Activated CD8-positive, alpha-beta T cell treated with anti-CD3 and anti-CD28 coated beads for 36 hours (primary cell): ENCODE measurements at places on chromosomes 16 and 17.

DNA sequence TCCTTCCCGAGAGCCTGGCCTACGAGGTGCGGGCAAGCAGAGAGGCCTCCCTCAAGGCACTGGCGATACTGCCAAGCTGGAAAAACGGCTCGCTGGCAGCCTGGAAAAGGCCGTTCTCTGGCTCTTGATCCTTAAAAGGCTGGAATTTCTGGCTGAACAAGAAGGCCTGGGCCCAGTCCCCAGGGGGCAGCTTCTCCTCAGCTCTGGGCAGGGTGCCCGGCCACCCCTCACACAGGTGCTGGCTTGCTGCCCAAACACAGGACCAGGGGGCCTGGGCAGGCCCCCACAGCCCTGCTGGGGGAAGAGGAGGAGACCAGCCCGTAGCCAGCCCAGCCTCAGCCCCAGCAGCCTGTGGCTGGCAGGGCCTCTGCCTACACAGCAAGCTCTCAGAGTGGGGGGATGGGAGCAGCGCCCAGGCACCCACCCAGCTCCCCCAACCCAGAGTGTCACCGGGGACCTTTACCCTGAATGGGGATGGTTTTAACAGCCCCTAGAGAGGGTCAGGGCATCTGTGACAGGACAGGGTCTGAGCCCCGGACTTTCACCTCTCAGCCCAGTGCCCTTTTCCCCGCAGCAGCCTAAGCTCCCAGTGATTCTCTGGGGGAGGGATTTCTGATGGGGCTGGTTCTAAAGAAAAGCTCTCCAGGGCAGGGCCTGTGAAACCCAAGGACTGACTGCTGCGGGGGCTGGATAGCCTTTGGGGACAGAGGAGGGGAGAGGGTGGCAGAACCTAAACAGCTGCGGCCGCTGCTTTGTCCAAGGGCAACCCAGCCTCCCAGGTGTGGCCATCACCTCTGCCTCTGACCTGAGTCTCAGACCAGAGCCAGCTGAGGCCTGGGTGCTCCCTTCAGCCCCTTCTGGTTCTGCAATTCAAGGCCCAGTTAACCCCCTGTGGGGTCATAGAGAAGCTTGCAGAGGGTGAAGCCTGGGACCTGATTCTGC lies 38.6 kb upstream of the TOB1 start:
- no peak for DNase-seq

DNA sequence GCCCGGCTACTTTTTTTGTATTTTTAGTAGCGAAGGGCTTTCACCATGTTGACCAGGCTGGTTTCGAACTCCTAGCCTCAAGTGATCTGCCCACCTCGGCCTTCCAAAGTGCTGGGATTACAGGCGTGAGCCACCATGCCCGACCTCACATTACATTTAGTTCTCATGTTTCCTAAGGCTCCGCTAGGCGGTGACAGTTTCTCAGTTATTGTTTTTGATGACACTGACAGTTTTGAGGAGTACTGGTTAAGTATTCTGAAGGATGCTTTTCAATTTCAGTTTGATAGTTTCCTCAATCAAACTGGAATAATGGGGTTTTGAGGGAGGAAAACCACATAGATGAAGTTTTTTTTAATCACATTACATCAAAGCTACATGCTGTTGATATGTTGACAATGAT lies 1028.5 kb downstream of the CDH8 start:
- no peak for DNase-seq

DNA sequence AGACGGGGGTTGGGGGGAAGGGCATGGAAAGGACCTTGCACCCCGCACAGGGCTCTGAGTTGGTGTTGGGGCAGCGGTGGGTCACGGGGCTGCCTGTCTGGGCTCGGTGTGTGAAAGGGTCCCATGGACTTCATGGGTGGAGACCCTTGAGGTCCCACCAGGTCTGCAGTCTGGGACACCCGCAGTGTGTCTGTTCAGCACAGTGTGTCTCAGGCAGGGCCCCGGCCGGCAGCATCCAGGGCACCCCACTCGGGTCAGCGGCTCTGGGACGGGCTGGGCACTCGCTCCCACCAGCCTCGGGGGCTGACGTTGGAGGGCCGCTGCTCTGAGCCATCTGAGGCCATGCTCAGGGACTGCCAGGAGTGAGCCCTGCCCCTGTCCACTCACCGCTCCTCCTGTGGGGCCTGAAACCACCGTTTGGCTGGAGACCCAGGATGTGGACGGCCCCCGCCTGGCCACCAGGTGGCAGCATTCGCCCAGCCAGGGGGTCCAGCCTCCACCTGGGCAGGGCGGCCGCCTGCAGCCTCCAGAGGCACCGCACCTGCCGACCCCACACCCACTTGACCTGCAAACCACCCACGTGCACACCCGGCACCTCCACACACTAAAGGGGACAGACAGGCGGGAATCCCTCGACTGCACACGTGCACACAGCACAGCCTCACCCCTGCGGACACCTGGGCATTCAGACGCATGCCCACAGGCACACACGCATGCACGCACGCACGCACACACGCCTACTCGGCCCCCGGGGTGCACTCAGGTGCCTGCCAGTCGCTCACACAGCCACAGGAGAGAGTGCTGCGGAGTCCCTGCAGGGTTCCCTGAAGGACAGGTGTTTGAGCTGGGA lies 10.1 kb upstream of the ZFPM1 start:
- DNase-seq: peak; percentile 83

DNA sequence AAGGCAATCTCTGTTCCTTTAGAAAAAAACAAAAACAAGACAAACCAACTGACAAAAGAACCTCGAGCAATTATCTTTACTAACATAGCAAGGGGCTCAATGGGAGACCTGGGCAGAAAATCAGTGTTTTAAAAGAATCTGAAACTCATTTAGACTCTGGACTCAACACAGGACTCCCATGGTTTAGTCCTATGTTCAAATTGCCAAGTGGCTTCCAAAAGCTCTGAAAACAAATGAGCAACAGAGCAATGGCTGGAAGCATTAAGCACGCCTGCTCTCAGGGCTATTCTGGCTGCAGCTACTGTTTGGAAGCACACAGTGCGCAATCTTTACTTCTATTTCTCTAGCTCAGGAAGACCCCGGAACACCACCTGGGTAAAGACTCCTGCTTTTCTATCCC lies 162.0 kb downstream of the AATF start:
- no peak for DNase-seq

DNA sequence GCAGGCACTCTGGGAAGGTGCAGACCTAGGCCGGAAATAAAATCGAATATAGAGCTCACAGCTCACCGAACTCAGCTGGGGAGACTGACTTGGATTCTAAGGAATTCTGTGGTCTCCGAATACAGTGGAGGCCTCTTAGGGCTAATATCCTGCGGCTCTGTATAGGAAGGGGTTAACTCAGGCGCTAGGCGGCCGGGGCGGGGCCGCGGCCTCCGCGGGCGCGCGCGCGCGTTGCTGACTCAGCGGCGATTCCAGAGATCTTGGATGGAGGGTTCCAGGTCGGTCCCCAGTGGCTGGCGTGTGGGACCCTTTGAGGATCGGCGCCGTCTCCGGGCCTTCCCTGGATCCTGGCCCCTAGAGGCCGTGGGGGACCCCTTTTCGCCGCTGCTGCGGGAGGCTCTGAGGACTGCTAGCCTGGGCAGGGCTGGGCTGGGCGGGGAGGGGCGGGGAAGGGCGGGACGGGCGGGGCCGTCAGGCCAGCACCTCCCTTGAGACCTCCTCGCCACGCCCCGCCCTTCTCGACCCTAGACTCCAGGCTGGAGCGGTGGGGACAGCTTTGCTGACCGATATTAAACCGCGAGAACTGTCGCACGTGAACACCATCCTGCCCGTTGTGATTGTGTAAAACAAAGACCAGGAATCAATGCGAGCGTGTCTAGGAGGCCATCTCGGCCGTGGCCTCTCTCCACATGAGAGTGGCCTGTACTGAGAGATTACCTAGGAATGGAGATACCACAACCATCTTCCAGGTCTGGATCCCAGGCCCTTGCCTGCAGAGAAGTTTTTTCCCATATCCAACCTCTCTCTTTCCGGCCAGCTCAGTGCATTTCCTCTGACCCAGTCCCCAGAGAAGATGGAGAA lies 1.4 kb upstream of the PLEKHH3 start:
- peak; percentile 81 for DNase-seq

GRCh38 chr17:74754832-74755231 lies 6.4 kb downstream of the NHERF1 start:
- peak; percentile 58 for DNase-seq

DNA sequence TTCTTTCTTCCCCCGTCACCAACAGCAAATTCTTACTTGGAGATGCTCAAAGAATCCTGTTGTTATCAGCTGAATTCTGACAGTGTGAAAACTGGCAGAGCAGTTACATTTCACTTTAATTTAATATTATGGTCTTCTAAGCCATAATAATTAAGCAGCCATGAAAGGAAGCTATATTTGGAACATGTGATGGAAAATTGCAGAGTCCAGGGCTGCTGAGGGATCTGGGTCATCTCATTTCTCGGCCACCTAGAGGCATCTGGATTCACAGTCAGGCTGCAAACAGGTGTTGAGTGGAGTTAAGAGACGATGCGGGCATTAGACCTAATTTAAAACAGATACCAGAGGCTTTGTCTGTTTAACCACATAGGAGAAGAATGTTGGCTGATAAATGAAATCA lies 38.4 kb downstream of the CHD9NB start:
- no peak for DNase-seq

DNA sequence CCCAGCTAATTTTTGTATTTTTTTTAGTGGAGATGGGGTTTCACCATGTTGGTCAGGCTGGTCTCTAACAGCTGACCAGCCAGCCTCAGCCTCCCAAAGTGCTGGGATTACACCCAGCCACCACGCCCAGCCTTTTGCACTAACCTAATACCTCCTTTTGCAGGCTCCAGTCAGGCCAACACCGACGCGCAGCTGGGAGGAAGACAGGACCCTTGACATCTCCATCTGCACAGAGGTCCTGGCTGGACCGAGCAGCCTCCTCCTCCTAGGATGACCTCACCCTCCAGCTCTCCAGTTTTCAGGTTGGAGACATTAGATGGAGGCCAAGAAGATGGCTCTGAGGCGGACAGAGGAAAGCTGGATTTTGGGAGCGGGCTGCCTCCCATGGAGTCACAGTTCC lies 2.0 kb downstream of the TRPV2 start:
- no peak for DNase-seq

DNA sequence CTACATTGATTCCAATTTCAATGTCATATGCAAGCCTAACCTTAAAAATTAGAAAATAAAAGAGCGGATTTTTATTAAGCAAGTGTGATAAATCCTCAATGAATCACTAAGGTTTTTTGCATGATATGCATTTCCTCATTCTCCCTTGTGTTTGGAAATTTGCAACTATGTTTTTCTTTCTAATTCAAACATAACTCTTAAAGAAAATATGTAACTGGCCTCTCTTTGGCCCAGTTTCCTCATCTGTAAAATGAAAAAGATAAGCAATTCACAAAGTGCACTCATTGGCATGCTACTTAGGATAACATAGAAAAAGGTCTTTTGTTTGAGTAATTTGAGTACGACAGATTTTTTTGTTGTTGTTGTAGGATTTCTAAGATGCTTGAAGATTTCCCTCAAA lies 295.5 kb downstream of the CDH11 start:
- DNase-seq: no peak

- DNase-seq: no peak
These were observed 1.8 kb upstream of the GINS2 start for GRCh38 chr16:85690469-85691064.

DNA sequence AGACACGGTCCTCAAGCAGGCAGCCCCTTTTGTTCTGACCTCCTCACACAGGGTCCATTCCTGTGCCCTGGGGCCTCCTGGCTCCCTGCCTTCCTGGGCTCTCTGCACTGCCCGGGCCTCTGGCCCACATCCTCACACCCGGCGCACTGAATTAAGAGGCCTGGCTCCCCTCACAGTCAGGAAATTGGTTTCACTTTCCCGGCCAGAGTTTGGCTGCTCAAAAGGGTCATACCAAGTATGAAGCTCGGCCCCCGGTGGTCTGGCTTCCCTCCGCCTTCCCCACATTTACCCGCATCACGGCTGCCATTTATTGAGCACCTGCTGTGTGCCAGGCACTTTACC lies 220.0 kb downstream of the NTN1 start:
- no peak for DNase-seq

DNA sequence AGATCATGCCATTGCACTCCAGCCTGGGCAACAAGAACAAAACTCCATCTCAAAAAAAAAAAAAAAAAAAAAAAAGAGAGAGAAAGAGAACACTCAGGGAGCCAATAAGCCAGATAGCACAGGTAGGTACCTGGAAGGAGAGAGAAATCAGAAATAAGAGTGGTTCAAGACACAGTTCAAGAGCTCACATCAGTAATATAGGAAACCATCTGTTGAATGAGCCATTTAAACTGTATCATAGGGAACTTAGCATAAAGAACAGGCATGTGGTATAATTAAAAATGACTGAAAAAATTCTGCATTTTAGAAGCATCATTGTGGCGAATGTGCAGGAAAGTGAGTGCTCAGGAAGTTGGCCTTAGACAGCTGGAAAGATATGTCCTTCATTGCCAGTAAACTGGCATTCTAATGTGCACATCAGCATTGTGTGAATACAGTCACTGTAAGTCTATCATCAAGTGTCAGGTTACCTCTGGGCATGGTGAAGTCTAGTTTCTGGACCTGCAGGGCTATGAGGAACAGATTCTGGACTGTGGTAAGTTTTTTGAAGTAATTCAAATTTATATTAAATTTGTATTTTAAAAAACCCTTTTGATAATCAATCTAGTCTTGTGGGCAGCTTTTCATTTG lies 20.4 kb downstream of the KRT12 start:
- DNase-seq: no peak
